ENCODE measurements at places on chromosomes 11 and 22.

DNA sequence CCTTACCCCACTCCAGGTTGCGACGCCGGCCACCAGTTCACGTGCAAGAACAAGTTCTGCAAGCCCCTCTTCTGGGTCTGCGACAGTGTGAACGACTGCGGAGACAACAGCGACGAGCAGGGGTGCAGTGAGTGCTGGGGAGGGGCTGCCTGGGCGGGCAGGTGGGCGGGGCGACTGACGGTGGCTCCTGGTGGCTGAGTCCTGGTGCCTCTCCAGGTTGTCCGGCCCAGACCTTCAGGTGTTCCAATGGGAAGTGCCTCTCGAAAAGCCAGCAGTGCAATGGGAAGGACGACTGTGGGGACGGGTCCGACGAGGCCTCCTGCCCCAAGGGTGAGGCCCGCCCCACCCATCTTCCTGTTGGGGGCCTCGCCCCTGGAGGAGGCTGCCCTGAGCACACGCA, 38.7 kb downstream of the ST14 start:
- DNase-seq, result no peak

DNA sequence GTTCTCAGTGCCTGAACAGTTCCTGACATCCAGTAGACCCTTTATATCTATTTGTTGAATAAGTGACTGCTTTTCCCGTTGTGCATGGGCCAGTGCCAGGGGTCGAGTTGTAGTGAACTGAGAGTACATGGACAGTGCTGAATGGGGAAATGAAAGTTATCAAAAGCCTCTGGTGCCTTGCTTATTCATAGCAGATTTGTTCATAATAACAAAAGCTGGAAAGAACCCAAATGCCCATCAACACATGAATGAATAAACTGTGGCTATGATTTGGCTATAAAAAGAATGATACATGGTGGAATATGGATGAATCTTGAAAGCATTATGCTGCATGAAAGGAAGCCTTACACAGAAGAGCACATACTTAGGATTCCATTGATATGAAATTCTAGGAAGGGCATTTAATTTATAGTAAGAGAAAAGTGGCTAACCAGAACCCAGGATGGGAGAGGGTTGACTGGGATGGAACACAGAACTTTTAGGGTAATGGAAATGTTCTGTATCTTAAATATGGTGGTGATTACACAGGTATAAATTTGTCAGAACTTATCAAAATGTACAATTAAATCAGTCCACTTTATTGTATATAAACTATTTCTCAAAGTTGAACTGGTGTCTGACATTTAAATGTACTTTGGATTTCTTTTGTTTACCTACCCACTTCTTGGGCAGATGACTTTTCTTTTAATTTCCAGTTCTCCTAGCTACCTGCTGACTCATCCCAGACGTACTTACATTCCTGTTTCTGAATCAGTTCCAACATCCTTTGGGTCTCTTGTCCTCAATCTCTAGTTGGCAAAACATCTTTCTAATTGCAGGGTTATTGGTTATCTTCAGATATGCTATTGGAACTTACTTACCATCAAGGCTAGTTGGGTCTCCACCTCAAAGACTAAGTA, 42.8 kb downstream of the PACS1 start:
- no peak for DNase-seq

- DNase-seq, result no peak
These were observed 911.9 kb downstream of the METTL15 start for GRCh38 chr11:29019960-29020683.

GRCh38 chr11:110314366-110315095, 18.1 kb upstream of the RDX start:
- no peak for DNase-seq

GRCh38 chr11:128040603-128041002, 546.8 kb downstream of the ETS1 start:
- DNase-seq, result no peak

- DNase-seq, result no peak
These were observed 79.8 kb upstream of the BLID start for GRCh38 chr11:122195790-122196189.

GRCh38 chr11:70472240-70472639, 73.9 kb downstream of the CTTN start:
- DNase-seq, result no peak

DNA sequence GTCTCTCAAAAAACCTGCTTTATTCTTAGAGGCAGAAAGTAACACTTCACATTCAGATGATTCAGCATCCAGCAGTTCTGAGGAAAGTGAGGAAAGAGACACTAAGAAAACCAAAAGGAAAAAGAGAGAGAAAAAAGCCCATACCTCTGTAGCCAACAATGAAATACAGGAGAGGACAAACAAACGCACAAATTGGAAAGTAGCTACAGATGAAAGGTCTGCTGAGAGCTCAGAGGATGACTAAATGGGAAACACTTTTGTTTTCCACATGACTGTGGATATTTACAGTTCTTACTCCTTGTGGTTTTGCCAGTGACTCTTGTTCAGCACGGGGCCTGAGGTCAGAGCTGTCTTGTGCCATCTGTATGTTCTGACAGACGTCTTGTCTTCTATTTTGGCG, 3.8 kb downstream of the TIMM8B start:
- no peak for DNase-seq

DNA sequence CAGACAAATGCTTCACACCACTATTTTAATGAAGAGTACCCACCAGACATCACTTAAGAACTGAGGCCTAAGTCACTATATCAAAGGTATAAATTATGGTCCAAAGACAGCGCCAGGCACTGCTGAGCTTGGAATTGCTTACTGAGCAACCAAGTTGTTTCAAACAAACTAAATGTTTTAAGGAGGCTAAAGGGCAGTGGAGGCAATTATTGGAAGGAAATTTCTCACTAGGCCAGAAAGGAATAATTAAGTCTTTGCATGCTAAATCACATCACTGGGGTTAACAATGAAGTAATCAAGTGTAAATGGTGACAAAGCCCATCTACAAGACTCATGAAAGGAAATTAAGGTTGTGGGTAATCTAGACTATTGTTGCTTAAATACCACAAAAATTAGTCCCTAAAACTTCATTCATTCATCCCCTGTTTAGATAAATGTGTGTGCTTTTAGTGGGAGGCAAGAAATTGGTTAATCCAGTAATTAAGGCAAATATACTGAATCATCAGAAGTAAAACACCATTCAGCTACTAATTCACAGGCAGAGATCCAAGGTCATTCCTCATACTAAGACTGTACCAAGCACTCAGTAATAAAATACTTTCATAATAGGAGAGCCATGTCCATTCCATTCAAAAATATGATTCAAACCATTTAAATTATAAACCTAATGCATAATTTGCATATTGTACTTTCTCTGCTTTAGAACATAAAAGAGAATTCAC, 21.2 kb downstream of the LGR4 start:
- DNase-seq, result no peak

- peak; percentile 77 for DNase-seq
These were observed 72.9 kb downstream of the ABTB2 start for GRCh38 chr11:34284811-34285481.

GRCh38 chr11:35011389-35011788, 95.0 kb downstream of the PDHX start:
- DNase-seq, result no peak

All from SHP77 treated with DMSO at 0.1 percent for 48 hours (cell line).